ENCODE measurements at places on chromosomes 7 and 10. TPM values are rescaled to one million over a fixed set of nuclear protein-coding genes. Genes with fewer than 3 reads are reported as not detected.

DNA sequence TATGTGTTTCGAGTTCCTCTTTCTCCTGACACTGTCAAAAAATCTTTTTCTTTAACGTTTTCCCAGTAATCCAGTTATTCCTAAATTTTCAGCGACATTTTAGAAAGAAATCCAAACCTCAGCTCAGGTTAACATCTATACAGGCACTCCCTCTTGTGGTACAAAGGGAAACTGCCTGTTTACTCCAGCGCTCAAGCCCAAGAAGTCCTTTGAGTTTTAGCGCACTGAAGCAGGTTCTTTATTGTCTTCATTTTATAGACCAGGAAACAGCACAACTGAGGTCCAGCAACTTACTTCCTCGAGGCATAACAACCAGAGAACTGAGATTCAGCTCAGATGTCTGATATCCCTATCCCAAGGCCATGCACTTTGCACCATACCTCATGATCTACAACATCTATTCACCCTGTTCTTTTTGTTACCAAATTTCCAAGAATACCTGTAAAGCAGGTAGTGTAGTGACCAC is 287.2 kb upstream of the MKLN1 start:
- no peaks in the 10 kb centered on the region for H3K36me3 ChIP-seq
- no peak overlapping the region for H3K27ac ChIP-seq
- peak; percentile 59 for DNase-seq
- H3K4me3 ChIP-seq = no peak overlapping the region
- peaks cover 20% of the 10 kb centered on the region for H3K4me1 ChIP-seq

PLAU gene
- total RNA-seq = 4.7 TPM

PFKP gene
- total RNA-seq = 515 TPM

HNRNPF gene
- total RNA-seq = 237 TPM

DNA sequence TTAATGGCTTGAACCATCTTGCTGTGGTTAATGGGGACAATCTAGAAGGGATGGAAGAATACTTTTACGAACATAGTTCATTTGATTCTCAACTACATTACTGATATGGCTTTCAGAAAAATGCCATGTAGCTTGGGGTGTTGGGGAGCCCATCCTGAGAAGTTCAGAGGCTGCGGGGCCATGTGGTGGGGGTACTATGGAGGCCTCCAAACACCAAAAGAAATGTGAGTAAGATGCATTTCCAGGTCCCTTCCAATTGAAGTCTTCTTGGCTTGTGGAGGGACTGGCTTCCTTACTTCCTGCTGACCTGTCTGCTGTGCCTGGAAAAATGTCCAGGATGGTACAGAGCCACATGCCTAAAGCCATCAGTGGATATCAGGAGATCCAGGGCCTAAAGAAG is 1.6 kb upstream of the MBL2 start:
- H3K27ac ChIP-seq = no peak overlapping the region
- no peaks in the 10 kb centered on the region for H3K36me3 ChIP-seq
- H3K4me3 ChIP-seq = no peak overlapping the region
- H3K4me1 ChIP-seq = no peaks in the 10 kb centered on the region
- no peak for DNase-seq

DNA sequence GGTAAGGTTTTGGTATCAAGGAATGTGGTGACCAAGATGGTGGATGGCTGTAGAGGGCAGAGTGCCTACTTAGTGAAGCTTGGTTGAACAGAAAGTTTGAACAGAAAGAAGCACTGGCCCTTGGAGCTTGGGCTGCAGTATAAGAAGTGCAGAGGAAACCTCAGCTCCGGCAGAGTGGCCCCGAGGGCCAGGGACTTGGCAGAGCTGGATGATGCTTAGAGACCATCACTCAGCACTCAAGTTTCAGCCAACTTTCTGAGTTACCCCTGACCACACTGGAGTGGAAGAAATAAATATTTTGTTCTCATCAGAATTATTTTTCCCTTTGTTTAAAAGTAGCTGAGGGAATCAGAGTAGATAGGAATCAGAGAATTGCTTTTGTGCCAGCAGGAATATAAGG is 336.7 kb downstream of the C7orf25 start:
- H3K4me3 ChIP-seq = no peak overlapping the region
- H3K27ac ChIP-seq = no peak overlapping the region
- H3K27me3 ChIP-seq = no peaks in the 10 kb centered on the region
- H3K36me3 ChIP-seq = no peaks in the 10 kb centered on the region
- no peaks in the 10 kb centered on the region for H3K4me1 ChIP-seq

DNA sequence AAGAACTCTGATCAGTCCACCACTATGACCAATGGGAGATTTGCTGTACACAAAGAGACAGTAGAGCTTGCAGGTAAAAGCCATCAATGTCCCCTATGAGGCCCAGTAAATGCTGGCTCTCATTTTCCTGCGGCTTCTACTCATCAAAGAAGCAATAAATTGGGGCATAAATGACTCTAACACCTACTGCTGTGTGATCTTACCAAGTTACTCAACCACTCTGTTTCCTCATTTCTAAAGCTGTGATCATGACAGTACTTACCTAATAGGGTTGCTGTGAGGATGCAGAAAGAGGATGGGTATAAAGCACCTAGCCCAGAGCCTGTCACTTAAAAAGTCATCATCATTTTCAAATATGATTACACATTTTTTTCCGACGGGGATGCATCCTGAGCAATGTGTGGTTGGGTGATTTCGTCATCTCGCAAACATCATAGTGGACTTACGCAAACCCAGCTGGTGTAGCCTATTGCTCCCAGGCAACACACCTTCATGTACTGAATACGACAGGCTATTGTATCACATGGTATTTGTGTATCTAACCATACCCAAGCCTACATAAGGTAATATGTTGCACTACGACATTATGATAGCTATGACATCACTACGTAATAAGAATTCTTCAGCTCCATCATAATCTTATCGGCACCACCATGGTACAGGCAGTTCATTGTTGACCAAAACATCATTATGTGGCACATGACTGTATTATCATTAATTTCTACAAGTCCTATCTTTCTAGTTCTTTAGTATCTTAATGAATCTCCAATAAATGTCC is 7.1 kb upstream of the MGMT start:
- no peaks in the 10 kb centered on the region for H3K27me3 ChIP-seq
- no peak overlapping the region for H3K4me3 ChIP-seq
- H3K27ac ChIP-seq = no peak overlapping the region
- no peak for DNase-seq
- no peaks in the 10 kb centered on the region for H3K36me3 ChIP-seq

GRCh38 chr10:94725871-94726270 is 36.6 kb upstream of the CYP2C19 start:
- H3K4me1 ChIP-seq = no peaks in the 10 kb centered on the region
- no peaks in the 10 kb centered on the region for H3K27me3 ChIP-seq
- DNase-seq = no peak
- H3K27ac ChIP-seq = no peak overlapping the region
- no peak overlapping the region for H3K4me3 ChIP-seq
- no peaks in the 10 kb centered on the region for H3K36me3 ChIP-seq

GRCh38 chr10:124380256-124380995 is 38.3 kb downstream of the OAT start:
- no peak overlapping the region for H3K27ac ChIP-seq
- DNase-seq = no peak
- H3K27me3 ChIP-seq = peaks cover 17% of the 10 kb centered on the region
- H3K4me3 ChIP-seq = no peak overlapping the region

GRCh38 chr7:23430893-23431259 is 39.4 kb downstream of the IGF2BP3 start:
- no peaks in the 10 kb centered on the region for H3K36me3 ChIP-seq
- H3K4me1 ChIP-seq = peaks cover 6% of the 10 kb centered on the region
- DNase-seq = no peak

DNA sequence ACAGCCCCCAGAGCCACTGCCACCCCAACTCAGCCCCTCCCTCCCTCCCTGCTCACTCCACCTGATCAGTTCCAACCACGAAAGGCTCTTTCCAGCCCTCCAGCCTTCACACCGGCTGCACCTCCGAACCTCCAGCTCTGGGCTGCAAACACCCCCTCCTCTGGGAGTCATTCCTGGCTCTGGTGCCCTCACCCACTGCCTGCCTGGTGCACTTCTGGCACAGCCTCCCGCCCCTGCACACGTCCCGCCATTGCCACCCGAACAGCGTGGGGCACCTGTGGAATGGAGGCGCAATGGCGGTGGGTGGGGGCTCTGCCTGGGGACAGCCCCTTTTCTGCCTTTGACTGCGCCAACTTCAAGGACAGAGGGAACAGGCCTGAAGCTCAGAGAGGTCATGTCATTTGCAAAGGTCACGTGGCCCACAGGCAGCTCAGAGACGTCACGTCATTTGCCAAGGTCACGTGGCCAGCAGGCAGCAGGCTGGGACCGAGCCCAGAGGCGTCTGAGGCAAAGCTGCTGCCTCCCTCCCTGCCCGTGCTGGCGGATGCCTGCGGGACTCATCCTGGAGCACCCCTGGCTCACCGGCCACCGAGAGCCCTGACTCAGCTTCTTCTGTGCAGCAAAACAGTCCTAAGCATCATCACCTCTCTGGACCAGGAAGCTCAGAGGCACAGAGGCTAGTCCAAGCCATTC is 76.0 kb upstream of the DNAAF5 start:
- no peaks in the 10 kb centered on the region for H3K27me3 ChIP-seq
- H3K36me3 ChIP-seq = no peaks in the 10 kb centered on the region
- no peak for DNase-seq
- H3K27ac ChIP-seq = no peak overlapping the region
- no peaks in the 10 kb centered on the region for H3K4me1 ChIP-seq

DNA sequence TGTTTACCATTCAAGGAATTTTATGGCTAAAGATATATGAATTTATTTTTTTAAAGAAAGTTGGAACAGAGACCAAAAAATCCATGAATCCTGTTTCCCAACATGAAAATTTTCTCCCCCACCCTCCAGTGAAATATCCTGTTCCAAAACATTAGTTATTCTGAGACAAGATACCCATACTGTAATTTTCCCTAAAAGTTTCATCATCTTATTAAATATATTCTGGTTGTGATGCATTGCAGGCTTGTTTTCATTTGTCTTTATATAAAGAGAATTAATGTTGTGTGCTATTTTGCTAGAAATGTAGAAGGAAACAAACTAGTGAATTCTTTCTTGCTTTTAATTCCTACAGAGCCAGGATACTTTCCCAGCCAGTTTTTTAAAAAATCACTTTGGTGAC is 106.6 kb downstream of the EXOC4 start:
- H3K27ac ChIP-seq = no peak overlapping the region
- H3K4me3 ChIP-seq = no peak overlapping the region
- 0 out of 2 replicates have a peak, but pooled peaks cover 3% of the 10 kb centered on the region for H3K4me1 ChIP-seq
- no peak for DNase-seq
- 0 out of 2 replicates have a peak, but pooled peaks cover 2% of the 10 kb centered on the region for H3K36me3 ChIP-seq

GRCh38 chr7:5217396-5217795 is 27.4 kb downstream of the WIPI2 start:
- DNase-seq = no peak
- H3K36me3 ChIP-seq = peaks cover 57% of the 10 kb centered on the region
- H3K4me3 ChIP-seq = no peak overlapping the region
- H3K27ac ChIP-seq = no peak overlapping the region
- H3K27me3 ChIP-seq = no peaks in the 10 kb centered on the region

DNA sequence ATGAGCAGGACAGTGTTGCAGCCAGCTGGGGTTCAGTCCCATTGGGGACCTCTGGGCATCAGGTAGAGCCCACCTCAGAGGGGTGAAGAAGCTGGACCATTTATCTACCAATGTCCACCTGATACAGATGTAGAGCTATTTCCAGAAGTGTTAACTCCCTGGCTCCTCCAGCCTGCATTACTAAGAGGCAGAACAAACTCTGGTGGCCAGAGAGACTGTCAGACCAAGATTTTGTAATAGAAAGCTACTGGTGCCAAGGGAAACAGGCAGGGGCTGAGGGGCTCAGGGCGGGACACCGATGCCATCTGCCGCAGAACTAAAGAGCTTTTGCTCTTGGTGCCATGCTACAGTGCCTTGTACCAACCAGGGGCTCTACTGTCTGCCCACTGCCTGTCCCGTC is 268.2 kb upstream of the HABP2 start:
- H3K27me3 ChIP-seq = no peaks in the 10 kb centered on the region
- H3K4me3 ChIP-seq = no peak overlapping the region
- no peak for DNase-seq
- no peak overlapping the region for H3K27ac ChIP-seq
- H3K4me1 ChIP-seq = peaks cover 14% of the 10 kb centered on the region
- H3K36me3 ChIP-seq = no peaks in the 10 kb centered on the region

GRCh38 chr7:30148951-30149459 is 14.2 kb downstream of the MTURN start:
- no peak overlapping the region for H3K27ac ChIP-seq
- H3K4me1 ChIP-seq = peaks cover 36% of the 10 kb centered on the region
- no peak for DNase-seq
- no peaks in the 10 kb centered on the region for H3K27me3 ChIP-seq

- H3K27ac ChIP-seq = no peak overlapping the region
- no peaks in the 10 kb centered on the region for H3K4me1 ChIP-seq
- no peaks in the 10 kb centered on the region for H3K36me3 ChIP-seq
- H3K27me3 ChIP-seq = no peaks in the 10 kb centered on the region
These were observed 41.3 kb upstream of the HPSE2 start for GRCh38 chr10:99276848-99277486.

- peak; percentile 28 for DNase-seq
- H3K36me3 ChIP-seq = no peaks in the 10 kb centered on the region
- no peaks in the 10 kb centered on the region for H3K4me1 ChIP-seq
- H3K27ac ChIP-seq = no peak overlapping the region
- H3K4me3 ChIP-seq = no peak overlapping the region
- no peaks in the 10 kb centered on the region for H3K27me3 ChIP-seq
These were observed 374.6 kb downstream of the DNAJB6 start for GRCh38 chr7:157711353-157711888.

LIPN gene
- total RNA-seq = not detected

DNA sequence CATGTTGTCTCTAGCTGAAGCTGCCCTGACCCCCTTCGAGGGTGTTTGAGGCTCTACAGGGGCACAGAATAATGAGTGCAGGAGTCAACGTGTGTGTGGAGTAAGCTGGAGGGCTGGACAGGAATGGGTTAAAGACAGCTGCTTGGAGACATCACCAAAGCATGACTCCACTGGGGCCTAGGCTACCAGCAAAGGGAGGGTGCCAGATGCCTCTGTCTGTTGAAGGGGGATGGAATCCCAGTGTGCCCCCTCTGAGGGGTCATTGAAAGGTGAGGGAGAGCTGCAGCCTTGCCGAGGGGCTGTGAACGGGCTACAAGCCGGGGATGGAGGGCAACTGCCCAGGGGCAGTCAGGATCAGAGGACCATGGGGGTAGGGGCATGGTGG is 51.7 kb upstream of the PODXL start:
- DNase-seq = no peak
- no peak overlapping the region for H3K4me3 ChIP-seq
- no peaks in the 10 kb centered on the region for H3K36me3 ChIP-seq

UTF1 gene
- total RNA-seq = not detected

ENKUR gene
- not detected for total RNA-seq

DNA sequence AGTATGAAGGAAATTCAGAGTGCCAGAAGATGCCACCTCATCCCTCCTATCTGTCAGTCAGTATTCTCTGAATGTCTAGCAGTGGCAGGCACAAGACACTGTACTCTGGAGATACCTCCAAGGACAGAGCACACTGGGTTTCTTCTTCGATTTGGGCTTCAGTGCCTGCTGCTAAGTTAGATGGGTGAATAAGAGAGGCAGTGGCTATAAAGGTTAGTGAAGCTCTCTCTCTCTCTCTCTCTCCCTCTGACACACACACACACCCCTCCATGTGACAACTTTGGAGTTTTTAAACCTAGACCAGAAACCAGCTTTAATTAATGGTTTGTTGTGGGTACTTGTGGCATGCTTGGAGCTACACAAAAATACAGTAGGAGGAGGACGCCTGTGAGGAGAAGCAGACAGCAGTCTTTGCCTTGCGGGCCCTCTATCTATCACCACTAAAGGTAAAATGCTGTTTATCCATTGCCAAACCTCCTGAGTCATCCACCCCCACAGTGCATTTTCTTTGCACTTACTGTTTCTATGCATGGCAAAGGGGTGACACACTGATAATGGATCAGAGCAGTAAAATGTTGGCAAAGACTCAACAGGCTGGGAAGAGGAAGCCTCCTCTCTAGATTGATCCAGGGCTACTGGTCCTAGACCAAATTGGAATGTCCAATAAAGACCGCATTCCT is 102.5 kb downstream of the TRIL start:
- H3K36me3 ChIP-seq = no peaks in the 10 kb centered on the region
- no peak for DNase-seq
- no peak overlapping the region for H3K27ac ChIP-seq
- H3K4me1 ChIP-seq = peaks cover 7% of the 10 kb centered on the region

All from SJSA1 (cell line).